ENCODE measurements at places on chromosomes 11 and 22.

DNA sequence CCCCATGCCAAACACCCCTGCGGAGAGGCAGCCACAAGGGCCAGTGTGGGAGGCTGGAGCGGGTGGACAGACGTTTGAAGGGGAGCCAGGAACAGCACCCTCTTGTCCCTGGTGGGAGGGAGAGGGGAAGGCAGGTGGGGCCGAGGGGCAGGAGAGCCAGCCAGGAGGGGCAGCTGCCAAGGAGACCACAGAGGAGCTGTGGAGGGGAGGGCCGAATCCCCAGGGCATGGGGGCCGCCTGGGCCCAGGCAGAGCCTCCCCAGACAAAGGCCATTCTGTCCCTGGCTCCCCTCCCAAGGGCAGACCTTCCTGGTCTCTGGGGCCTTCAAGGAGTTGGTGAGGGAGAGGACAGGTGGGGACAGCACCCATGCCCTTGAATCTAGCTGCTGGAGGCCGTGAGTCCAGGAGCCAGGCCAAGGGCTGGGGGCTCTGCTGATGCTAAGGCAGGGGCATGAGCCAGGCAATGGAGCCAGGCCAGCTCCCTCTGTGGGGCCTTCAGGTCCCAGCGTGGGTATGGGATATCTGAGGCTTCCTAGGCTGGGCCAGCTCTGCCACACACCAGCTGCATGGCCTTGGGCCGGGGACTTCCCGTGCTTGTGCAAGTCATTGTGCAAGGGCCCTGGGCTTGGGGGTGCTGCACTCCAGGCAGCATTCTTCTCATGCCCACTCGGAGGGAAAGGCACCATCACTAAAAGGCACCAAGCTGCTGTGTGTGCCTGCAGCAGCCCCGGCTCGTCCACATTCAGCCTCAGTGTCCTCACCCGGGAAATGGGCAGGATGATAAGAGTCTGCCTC, 11.4 kb downstream of the EMID1 start:
- DNase-seq, result no peak

DNA sequence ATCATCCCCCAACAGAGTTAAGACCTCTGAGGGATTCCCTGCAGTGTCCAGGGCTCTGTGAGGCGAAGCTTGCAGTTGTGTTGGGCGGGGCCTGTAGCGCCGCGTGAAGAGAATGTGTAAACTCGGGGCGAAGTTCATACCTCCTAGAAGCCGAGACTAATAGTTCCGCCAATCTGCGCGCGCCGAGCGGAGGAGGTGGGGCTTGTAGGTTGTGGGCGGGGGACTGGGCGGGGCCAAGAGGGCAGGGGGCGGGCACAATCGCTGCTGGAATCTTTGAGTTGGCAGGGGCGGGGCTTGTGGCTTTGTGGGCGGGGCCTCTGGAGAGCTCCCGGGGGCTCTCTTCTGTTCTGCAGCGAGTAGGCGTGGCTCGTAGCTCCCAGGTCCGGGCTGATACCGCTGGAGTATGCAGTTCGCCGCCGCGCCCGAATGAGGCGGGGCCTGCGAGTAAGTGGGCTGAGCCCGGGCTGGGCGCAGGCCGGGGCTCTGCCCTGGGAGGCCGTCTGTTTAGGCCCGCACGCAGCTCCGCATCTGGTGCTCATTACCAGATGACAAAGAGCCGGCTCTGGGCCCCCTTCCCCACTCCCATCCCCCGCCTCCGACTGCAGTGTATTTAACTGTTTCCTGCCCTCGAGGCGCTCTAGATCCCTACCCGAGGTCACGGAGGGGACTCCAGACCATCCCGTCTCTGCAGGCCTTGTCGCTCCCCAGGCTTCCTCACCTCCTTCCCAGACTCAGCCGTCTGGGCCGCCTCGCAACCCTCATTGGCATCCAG, 4.1 kb downstream of the CD248 start:
- DNase-seq, result peak; percentile 100

GRCh38 chr11:100716838-100717237, 29.8 kb downstream of the ARHGAP42 start:
- DNase-seq, result no peak

GRCh38 chr22:24051568-24051967, 40.5 kb downstream of the CABIN1 start:
- no peak for DNase-seq

DNA sequence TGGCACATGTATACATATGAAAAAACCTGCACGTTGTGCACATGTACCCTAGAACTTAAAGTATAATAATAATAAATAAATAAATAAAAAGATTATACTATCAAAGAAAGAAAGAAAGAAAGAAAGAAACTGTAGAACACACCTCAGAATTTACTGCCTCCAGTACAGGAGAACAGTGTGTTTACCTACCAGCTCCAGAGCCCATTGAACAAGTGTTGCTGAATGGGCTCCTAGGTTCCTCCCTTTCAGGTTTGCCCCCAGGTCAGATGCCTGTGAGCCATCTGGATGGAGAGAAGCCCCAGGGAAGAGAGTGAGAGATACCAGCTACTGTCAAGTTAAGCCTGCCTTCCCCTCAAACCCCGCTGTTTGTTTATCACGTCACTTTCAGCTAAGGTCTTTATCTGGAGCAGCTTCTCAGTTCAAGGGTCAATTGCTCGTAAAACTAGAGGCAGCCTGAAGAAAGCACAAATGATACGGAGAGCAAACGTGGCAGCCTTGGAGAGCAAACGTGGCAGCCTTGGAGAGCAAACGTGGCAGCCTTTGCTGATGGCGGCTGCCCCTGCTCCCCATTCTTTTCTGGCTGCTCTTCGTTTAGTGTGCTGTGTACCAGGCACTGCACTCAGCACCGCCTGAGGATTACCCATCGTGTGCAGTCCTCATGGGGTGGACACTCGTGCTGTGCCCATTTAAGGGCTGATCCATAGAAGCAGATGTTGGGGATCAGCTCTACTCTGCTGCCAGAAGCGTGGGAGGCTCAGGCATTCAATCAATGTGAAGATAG, 111.7 kb downstream of the ADAMTS15 start:
- no peak for DNase-seq

DNA sequence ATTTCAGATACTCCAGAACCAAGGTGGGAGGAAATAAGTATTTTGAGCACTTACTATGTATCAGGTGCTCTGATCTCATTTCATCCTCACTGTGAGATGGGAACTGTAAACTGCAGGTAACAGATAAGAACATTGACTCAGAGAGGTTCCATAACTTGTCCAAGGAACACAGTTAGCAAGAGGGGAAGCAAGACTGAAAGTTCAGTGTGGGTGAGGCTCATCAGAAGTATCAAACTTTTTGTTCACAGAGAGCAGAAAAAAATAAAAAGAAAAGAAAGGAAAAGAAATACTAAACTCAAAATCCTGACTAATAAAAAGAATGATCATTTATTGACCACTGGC, 37.1 kb downstream of the RAB30 start:
- DNase-seq, result no peak

DNA sequence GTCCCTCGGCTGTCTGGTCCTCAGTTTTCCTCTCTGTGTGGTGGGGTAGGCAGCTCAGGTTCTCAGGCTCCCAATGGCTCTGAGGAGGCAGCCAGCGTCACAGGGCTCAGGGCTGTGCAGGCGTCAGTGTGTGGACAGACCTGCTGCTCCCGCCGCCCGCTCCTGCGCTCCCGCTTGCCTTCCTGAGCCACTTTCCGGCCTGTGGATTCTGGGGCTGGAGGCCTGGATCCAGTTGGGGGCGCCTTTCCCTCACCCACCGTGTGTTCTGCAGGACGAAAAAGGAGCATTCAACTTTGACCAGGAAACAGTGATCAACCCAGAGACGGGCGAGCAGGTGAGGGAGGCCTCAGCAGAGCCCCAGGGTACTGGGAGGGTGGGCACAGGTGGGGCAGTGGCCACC, 14.7 kb downstream of the DPP3 start:
- DNase-seq, result no peak

GRCh38 chr11:43689167-43689566, 8.6 kb downstream of the HSD17B12 start:
- DNase-seq, result no peak

DNA sequence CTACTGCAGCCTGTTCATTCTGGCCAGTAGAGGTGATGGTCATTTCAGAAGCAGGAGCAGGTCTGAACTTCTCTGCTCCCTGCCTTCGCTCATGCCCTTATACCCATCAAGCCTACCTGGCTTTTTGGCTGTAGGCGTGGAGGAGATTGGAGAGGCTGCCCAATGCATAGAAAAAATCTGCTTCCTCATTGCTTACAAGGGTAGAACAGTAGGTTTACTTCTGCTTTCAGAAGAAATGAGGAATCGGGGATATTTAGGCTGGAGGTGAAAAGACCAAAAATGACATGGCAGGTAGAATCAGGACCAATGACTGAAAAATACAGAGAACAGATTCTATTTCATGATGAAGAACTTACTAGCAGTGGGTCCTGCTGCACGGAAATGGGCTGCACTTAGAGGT, 72.9 kb upstream of the YWHAH start:
- no peak for DNase-seq

DNA sequence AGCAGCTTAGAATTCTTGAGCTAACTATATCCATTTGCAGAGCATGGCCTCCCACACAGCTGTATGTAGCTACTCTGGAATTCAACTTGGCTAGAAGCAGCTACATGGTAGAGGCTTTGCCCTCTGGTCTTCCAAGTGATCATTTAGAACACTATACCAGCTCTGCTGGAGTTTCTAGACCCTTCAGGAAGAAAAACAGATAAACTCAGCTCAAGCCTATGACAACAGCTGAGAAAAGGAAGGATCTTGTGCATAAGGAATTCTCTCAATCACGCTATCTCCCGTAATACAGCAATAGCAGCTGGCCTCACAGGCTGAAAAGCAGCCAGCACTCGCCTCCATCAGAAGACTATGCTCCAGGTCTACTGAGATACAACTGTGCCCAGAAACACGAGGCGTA, 50.6 kb upstream of the APOA1 start:
- DNase-seq, result no peak

- no peak for DNase-seq
Observed at GRCh38 chr22:35572556-35572955, 31.9 kb downstream of the RASD2 start.

DNA sequence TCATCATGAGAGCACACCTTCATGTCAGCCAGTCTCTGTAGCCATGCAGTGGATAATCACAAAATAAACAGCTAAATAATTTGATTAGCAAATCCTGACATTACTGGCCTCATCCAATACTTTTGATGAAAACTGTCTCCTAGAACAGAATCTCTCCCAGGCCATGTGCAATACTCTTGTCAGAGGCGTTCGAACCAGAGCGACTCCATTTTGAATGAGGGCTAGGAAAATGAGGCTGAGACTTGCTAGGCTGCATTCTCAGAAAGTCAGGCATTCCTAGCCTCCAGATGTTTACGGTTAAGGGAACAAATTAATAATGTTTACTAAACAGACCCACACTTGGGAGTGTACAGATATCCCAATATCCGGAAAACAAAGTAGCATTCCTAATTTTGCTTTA, 69.9 kb downstream of the FAM168A start:
- no peak for DNase-seq
